ENCODE measurements at places on chromosomes 5 and 9.

- no peak for DNase-seq
Observed at GRCh38 chr5:14173377-14174229, 30.5 kb downstream of the TRIO start.

DNA sequence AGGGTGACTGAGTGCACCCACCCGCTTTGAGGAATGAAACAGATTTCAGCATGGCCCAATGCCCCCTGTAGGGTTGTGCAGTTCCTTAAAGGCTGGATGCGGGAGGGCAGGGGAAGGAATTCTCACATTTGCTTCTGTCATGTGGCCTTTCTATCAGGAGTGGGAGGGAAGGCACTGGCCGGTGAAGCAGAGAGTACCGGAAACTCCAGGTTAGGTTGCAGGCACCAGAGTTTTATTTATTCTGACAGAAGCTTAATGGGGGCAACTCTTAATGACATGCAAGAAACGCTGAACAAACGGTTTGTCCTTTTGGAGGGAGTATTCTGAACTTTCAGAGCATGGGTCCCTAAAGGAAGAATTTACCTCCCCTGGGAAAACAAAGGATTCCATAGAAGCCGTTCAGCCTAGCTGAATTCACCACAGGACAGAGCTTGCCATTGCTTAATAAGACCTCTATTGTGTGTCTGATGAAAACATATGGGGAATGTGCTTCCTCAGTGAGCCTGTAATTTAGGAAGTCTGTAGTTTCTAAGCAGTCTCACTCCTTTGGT, 44.1 kb upstream of the EQTN start:
- DNase-seq, result no peak

DNA sequence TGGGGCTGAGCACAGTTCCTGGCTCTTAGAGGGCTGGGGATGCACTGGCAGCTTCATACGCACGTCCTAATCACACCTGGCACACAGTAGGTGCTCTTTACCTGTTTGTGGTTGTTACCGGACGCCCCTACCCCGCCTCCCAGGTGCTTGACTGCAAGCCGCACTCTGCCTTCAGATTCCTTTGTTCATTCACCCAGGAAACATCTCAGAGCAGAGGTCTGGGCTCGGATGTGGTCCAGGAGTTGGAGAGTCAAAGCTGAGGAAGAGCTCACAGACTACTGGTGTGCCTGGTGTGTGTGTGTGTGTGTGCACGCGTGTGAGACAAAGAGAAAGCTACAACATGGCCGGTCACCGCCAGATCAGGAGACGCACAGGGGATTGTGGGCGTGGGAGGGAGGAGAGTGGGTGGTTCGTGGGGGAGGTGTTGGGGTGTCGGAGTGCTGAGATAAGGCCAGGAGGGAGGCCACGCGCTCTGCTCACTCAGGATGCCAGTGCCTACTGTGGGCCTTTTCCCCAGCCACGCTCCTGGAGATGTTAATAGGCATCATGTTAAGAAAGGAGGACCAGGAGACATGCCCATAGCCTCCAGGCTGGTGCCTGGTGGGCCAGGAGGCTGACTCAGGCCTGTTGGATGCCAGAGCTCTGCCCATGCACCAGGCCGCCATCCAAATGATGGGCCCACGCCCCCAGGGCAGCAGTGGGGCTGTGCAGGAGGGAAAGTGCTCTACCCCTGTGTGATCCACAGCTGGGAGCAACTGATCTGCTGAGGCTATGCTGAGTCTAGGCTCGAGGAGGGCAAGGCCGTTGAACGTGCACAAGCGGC, 39.9 kb downstream of the CRB2 start:
- DNase-seq, result no peak

GRCh38 chr5:4659851-4660250, 480.3 kb upstream of the ADAMTS16 start:
- DNase-seq, result no peak

DNA sequence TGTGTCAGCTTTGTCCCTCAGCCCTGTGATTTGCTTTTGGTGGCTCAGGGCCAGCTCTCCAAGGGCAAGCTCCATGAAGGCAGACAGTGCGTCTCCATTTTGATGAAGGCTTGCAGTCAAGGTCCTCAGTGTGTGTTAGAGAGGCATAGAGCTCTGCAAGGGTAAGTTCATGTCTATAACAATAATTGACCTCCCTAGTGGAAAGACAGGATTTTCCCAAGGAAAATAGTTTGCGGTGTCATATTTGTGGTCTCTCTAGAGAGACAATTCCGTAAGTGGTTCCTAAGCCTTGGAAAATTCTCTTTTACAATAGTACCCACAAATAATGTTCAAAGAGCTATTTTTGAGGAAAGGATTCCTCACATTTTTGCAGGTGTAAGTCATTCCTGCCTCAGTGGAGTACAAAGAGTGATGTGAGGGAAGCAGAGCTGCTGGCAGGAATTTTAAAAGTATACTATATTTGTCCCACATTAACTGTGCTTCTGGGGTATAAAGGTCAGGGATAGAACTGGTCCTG, 40.2 kb downstream of the SLC1A3 start:
- no peak for DNase-seq

- no peak for DNase-seq
Observed at GRCh38 chr5:75242067-75242466, 5.4 kb upstream of the ANKRD31 start.

DNA sequence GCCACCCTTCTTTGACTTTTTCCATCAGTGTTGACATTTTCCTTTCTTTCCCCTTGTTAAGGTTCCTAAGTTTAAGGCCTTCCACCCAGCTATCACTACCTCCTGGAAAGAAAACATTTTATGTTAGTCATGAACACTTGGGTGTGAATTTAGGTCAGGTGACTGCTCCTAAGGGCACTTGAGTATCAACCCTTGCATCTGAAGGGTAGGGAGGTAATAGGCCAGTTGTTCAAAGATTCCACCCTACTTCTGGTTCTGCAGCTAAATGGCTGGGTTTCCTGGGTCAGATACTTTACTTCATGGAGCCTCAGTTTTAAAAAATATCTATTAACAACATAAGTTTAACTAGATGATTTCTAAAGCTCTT, 49.1 kb upstream of the OSMR start:
- no peak for DNase-seq

DNA sequence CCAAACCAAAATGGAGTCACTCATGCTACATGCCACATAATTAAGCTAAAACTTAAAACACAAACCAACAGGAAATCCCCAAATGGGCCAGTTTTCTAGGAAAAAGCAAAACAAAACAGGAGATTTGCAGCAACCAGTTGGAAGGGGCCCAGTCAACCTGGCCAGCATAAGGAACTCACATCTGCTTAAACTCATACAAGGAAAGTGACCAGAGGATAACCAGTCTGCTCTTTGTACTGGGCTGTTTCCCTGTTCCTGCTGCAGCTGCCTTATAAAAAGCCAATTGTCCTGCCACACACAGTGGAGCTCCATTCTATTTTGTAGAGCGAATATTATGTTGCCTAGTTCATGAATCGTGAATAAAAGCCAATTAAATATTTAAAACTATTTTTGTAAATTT, 29.5 kb upstream of the PTPDC1 start:
- DNase-seq, result no peak

- DNase-seq, result no peak
Observed at GRCh38 chr9:114053246-114054005, 24.7 kb downstream of the AMBP start.

DNA sequence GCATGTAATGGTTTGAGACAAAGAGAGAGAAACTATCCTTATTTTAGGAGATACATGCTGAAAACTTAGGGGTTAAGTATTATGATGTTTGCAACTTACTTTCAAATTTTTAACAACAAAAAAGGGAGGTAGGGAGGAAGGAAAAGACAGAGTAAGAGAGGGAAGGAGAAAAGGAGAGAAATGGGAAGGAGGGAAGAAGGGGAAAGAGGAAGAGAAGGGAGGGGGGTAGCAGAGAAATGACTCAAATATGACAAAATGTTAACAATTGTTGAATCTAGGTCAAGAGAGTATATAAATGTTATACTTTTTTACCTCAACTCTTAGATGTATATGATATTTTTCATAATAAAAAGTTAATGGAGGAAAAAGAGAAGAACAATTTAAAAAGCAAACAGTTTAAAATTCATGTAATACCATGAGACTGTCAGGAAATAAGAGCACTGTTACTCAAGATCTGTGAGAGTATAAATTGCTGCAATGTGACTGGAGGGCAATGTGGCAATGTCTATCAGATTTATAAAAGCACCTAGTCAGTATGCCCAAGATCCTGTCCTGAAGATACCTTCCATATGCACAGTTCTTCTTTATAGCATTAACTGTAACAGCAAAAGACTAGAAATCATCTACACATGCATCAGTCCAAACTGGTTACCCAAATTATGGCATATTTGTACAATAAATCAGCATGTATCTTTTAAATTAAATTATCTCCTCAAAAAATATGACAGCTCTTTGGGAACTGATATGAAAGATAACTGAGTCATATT, 16.3 kb downstream of the FBXW11 start:
- DNase-seq, result no peak

GRCh38 chr9:130188860-130189481, 16.8 kb downstream of the NCS1 start:
- DNase-seq, result no peak

- DNase-seq, result no peak
Observed at GRCh38 chr5:66358741-66359140, 214.6 kb downstream of the SREK1 start.

- DNase-seq, result no peak
Observed at GRCh38 chr5:118692811-118693342, 295.5 kb downstream of the DTWD2 start.

DNA sequence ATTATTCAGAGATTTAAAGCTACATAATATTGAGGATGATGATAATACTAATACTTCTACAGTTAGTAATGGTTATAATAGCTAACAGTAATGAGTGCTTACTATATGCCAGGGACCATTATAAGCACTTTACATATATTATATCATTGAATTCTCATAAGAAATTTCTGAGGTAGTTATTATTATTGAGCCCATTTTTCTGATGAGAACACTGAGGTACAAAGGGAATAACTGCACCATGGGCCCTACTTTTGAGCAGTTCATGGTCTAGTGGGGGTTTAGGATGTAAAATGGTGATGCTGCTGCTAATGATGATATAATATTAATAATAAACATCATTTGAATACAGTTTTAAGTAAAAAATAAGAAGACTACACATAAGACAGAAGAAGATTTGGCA, 64.2 kb upstream of the SPDL1 start:
- DNase-seq, result no peak

GRCh38 chr5:56088431-56088949, 93.7 kb upstream of the IL6ST start:
- no peak for DNase-seq

DNA sequence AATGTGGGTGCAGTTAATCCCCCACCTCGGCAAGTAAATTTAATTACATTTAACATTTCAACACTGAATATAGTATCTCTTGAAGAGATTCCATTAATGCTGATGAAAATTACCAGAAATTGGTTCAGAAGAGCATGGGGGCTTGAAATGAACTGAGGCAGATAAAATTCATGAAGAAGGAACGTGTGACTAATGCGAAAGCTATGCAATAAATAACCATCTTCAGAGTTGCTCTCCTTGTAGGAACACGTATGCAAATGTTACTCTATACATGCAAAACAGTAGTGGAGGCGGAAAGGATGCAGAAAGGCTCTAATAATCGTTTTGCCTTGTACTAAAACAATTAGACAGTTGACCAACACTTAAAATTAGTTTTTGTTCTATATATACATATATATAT, 320.2 kb downstream of the CTNND2 start:
- no peak for DNase-seq

DNA sequence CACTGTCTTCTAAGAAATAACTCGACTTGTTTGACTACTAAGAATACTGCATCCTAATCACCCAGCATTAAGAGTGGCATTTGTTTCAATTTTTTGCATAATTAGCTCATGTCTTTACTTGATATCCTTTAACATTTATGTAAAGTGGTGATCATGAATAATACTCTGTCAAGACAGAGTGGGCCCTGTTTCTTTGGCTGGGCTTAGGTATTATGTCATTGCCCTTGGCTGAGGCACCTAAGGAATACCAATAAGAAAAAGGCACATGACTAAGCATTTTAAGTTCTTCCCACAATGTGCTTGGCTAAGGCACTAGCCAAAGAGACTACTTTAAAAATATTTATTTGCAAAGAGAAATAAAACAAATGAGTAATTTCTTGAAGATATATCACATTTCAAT, 308.1 kb downstream of the CTNND2 start:
- DNase-seq, result no peak

DNA sequence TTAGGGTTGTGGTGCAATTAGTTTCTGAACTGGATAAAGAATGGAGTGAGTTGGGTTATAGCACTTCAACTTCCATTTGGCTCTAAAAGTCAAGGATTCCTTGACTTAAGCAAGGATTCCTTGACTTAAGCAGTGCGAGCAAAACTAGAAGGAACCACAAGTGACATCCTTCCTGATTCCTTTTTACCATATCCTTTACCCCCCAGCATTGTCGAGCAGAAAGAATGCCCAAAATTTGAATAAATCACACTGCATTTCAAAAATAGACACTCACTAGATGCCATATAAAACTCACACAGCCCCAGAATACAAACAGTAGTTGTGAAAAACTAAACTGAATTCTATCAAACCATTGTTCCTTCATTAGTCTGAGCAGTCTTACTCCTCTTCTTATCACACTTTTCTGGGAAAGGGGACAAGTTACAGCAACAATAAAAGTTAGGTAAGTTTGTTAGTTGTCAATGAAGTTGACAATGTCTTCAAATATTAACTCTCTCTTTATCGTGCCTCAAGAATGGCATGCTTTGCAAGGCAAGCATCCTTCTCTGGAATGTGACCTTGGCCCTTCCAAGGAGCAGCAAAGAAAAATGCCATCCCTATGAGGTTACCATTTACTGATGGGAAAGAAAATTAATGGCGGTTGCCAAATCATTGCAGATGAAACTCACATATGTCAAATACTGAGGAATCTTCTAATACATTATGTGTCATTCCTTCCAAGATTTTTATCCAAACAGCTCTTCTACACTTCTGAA, 273.3 kb upstream of the ANKRD55 start:
- DNase-seq, result peak; percentile 26

GRCh38 chr5:40315126-40315525, 364.6 kb upstream of the PTGER4 start:
- no peak for DNase-seq

DNA sequence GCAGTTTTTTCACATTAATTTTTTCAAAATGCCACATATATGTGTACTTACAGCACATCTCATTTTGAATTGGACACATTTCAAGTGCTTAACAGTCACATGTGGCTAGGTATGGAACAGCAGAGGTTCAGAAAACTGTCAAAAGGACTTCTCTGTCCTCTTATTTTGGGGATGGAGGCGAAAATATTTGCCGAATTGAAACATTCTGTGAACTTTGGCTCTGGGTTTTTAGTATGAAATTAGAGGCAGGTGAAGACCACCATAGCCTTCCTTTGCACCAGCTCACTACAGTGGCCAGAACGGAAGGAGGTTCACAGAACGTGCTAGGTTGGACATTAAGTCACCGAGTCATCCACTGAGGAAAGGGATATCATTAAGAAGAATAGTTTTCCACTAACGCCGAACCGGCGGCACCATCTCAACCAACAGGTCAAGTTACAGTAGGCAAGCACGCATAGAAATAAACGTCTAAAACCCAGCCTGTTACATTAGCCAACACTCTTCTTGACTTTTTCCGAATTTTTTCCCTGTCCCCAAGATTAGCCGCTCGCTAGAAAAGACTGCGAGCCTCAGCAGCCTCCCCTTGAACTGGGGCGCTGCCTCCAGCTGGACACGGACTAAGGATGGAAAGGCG, 1.8 kb upstream of the TLE4 start:
- DNase-seq, result no peak

GRCh38 chr5:165502893-165503691, 1997.7 kb downstream of the MAT2B start:
- no peak for DNase-seq

- DNase-seq, result no peak
Observed at GRCh38 chr5:107674655-107675054, 3.9 kb upstream of the EFNA5 start.

Measured in AG08396 (cell line).